ENCODE measurements at places on chromosomes 1 and 21.

- DNase-seq = no peak
These were observed 3.8 kb downstream of the ZNF672 start for GRCh38 chr1:248841702-248842395.

GRCh38 chr1:84669831-84670230 lies 20.4 kb downstream of the SSX2IP start:
- DNase-seq = no peak

DNA sequence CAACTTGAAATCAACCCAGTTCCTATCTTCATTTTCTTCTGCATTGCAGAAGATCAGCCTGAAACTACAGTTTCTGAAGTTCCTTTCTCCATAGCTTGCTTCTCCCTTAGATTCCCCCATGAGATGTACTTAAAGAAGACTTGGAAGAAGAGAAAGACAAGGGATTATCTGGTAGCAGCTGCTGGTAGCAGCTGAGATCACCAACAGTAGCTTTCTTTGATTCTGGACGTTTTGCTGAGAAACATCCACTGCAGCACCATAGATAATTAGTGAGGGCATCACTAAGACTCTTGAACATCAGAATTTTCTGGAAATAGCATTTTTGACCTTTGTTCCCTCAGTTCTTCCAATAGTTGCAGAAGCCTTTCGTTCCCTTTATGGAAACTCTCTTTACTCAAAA lies 465 bp upstream of the CFHR3 start:
- DNase-seq = no peak

GRCh38 chr1:15955552-15955951 lies 20.3 kb downstream of the ZBTB17 start:
- no peak for DNase-seq

DNA sequence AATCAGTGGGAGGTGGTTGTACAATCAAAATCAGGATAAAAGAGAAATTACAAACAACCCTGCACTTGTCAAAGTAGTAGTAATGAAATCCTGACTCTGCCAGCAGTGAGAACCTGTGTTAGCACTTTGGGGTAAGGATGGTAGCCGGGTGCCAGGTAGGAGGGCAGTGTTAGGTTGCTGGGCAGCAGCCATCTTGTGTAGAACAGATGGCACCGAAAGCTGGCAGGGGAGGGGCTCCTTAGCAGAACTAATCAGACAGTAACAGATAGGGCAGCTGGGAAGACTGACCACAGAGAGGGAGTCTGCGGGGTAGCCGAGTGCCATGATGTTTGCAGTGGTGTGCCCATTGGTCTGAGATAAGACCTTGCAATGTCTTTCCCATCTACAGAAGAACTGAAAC lies 137.3 kb downstream of the SDCCAG8 start:
- DNase-seq = no peak

DNA sequence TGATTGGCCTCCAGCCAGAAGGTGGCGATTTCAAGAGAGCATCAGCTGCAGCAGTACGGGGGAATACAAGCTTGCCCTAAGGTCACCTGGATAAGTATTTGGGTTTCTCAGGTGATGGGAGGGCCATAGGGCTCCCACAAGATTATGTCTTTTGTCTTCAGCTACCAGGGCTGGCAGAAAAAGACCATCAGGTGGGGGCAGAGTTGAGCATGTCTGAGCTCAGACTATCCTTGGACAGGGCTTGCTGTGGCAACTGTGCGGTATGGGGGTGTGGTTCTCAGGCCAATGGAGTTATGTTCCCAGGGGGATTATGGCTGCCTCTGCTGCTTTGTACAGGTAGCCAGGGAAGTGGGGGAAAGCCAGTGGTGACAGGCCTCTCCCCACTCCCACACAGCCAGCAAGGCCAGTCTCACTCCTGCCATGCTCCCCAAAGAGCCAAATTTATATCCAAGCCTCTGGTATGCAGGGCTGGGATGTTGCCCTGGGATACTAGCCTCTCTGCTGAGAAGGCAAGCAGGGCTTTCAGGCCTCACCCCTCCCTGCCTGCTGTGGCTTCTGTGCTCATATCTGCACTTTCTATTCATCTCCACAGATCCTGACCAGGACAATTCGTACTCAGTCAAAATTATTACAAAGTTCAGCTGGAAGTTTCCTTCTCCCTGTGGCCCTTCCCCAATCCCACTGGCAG lies 26.6 kb upstream of the CD84 start:
- DNase-seq = no peak

DNA sequence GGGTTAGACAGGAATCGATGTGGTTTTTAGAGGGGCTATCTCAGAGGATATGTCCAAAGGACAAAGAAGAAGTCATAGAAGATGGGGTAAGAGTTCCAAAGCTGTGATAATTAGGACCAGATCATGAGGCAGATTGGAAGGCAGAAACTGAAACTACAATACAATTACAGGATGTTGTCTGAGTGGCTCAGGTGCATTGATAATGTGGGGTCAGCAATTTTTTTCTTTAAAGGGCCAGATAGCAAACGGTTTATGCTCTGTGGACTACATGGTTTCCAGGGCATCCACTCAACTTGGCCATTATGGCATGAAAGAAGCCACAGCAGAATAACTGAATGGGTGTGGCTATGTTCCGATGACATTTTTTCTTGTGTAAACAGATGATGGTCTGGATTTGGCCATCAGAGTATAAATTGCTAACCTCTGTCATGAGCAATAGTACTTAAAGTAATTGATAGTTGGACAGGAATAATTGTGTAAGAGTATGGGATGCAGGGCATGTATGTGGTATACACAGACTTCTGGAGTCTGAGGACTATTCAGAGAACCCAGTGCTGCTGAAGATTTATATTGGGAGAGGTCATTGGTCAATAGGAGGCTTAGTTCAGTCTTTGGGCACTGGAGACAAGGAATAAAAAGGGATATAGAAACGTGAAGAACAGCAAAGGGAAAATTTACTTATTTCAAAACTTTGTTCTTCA lies 198.4 kb upstream of the ADGRL4 start:
- DNase-seq = no peak
